Fibroblast of lung (primary cell): ENCODE measurements at places on chromosomes 16 and 17. TPM values are rescaled to one million over a fixed set of nuclear protein-coding genes. Genes with fewer than 3 reads are reported as not detected.

FBXO47 gene
- total RNA-seq = under 0.01 and 0.17 TPM in 2 replicates

CPHXL2 gene
- total RNA-seq = not detected in 2 replicates

SKAP1 gene
- total RNA-seq = not detected in 2 replicates

MT1H gene
- not detected in 2 replicates for total RNA-seq
